AG08396 (cell line): ENCODE measurements at places on chromosomes 3 and 15.

DNA sequence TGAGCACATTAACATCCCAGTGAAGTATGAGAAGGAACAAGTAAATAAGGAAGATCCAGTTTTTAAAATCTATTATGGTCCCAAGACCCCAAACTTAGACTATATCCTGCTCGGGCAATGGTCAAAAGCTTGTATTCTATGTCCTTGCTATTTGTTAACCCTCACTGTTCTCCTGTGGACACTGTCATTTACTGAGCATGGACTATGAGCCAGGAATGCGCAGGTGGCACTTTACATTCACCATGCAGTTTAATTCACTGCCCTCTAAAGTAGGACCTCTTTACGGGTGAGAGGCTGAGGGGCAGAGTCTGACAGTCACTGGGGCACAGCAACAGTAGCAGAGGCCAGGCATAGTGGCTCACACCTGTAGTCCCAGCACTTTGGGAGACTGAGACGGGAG is 28.6 kb downstream of the SPATA12 start:
- DNase-seq: no peak

- no peak for DNase-seq
Measured at GRCh38 chr3:140421884-140422283, 256.0 kb upstream of the TRIM42 start.

GRCh38 chr3:100046986-100047385 is 67.3 kb downstream of the FILIP1L start:
- DNase-seq: no peak

GRCh38 chr15:92989470-92989869 is 89.3 kb downstream of the CHD2 start:
- DNase-seq: no peak

DNA sequence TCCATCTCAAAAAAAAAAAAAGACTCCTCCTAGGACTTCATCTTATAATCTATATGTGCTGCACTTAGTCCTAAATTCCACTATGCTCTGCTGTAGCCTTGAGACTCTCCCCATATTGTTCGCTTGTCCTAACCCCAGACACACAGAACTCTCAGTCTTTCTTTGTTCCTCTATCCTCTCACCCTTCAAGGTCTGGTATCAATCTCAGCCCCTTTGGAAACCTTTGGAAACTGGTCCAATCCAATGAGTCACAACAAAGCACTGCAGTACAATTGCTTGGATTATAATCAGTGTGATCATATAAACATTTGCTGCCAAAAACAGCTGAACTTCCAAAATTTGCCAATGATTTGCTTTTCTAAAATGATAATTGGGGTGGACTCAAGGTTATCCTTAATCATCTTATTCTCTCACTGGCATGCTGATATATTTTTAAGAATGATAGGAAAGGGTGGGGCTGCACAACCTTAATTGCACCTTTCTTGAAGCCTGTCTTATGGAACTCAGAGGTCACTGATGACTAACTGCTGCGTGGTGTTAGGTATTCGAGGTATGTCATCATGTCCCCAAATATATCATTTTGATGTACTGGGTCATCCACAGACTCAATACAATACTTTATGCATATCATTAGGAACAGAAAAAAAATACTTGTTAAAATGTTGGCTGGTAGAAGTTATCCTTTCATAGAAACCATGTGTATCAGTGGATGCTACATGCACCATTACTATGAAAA is 756.7 kb downstream of the NR2F2 start:
- no peak for DNase-seq

- no peak for DNase-seq
Measured at GRCh38 chr15:55257938-55258337, 31.7 kb downstream of the RAB27A start.

DNA sequence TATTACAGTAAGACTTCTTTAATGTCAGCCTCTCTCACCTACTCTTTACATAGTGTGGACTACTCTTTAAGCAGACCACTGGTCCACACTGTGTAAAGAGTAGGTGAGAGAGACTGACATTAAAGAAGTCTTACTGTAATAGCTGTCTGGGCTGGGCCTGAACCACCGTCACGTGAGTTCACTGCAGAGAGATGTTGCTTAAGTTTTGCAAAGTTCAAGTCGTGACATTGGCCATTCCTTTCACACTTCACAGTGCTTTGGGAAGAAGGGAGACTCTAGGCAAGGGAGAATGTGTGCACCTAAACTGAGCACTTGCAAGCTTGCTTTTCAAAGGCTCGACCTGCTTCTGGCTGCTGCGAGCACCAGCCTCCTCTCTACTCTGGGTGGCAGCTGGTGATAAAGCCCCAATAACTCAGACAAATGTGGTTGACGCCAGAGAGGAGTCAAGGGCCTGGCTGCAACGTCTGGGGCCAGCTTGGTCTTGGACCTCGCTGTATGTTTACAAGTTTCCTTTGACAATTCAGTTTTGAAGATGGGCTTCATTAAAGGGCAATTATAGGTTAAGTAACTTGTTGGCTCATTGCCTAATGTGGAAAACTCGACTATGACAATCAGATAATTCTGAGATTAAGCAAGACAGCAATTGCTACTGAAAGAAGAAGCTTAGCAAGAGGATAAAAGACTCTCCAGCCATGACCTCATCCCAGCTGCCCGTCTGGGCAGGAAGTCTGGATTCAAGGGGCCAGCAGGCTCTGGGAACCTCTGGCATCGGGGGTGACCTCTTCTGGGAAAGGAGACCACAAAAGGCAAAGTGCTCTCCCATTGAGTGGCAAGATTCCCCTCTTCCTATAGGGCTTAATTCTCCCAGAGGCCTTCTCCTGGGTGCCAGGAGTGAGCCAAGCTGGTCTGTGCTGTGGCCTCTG is 242.1 kb upstream of the TLE3 start:
- DNase-seq: no peak

DNA sequence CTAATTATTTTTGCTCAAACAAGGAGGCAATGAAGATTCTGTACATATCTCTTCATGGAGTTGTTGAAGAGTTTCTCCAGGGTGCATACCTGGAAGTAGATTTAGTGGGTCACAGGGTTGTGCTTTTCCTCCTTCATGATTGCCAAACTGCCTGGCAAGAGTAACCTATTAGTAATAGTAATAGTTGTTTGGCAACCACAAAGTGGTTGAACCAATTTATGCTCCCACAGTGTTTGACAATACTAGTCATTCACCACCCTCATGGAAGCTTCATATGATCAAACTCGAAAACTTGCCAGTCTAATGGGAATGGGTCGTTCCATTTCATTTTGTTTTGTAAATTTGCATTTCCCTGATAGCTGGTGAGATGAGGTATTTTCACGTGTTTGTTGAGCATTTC is 57.8 kb downstream of the TLE3 start:
- DNase-seq: no peak

GRCh38 chr3:186821429-186822387 is 15.4 kb upstream of the RFC4 start:
- DNase-seq: peak; percentile 71

- DNase-seq: no peak
Measured at GRCh38 chr3:105867712-105868430, 941 bp downstream of the CBLB start.

DNA sequence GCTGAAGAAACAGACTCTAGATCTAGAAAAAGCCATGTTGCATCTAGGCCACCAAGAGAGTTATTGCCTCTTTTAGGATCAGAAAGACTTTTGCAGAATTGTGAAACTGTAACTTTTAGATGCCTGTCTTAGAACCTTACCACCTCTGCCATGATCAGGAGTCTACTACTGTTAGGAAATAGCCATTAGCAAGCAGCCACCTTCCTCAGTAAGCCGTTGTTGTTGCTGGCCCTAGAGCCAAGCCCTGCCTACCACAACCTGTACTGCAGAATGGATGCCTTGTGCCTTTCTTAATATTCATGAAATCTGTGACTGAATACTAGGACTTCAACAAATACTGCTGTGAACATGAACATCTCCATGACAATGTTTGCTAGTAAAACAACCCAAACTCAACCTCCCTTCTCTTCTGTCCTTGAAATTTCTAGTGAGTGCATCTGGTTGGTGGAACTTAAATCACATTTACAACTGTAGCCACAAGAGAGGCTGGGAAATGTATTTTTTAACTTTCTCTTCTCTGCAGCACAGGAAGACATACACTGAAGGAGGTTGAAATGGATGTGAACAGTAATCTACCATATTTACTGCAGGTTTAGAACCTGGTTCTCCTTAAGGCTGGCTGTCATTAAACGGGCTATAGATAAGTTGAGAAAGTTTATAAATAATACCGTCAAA is 20.7 kb downstream of the RASA2 start:
- DNase-seq: no peak

- DNase-seq: no peak
Measured at GRCh38 chr3:54619531-54619930, 308.3 kb downstream of the LRTM1 start.

- DNase-seq: no peak
Measured at GRCh38 chr3:151895478-151896241, 22.2 kb downstream of the SUCNR1 start.

DNA sequence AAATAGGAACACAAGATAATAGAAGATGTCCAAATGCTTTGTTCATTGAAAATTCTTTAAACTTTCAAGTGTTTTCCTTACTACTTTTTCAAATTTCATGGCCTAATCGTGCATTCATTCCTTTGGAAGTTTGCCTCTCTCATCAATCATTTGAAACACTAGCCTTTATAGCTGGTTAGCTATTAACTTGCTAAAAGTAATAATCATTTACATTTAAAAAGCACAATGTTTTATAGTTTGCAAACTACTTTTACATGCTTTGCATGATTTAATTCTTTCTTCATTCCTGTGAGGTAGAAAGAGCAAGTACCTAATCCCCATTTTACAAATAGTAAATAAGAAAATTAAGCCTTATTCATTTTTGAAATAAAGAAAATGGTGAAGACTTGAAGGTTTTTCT is 137.4 kb upstream of the SLC7A14 start:
- DNase-seq: no peak

DNA sequence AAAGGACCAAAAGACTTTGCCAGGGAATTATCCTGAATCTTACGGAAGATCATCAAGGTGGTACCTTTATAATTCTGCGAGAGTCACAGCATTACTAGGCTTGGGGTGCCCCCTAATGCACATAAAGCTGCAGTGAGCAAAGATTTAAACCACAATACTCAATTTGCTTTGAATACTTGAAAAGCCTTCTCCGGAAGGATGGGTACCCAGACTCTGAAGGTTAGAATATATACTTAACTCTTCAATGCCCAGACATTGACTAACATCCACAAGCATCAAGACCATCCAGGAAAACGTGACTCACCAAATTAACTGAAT is 117.8 kb upstream of the KCNH8 start:
- no peak for DNase-seq

DNA sequence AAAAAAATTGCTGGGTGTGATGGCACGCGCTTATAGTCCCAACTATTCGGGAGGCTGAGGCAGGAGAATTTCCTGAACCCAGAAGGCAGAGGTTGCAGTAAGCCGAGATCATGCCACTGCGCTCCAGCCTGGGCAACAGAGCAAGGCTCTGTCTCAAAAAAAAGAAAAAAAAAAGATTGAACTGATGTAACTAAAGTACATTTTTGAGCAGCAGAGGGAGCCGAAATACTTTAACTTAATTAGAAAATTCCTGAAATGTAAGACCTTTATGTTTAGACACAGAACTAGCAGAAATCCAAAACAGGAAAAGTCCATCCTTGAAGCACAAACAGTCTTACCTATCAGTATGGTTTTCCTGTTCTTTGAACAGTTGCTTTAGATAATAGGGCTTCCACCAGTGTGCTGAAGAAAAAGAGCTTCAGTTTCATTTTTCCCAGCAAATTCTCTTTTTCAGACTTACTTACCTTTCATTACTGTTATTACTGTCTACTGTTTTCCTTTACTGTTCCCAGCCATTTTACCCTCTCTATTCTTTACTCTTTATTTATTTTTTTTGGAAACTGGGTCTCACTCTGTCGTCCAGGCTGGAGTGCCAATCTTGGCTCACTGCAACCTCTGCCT is 33.4 kb upstream of the ZNF609 start:
- no peak for DNase-seq

DNA sequence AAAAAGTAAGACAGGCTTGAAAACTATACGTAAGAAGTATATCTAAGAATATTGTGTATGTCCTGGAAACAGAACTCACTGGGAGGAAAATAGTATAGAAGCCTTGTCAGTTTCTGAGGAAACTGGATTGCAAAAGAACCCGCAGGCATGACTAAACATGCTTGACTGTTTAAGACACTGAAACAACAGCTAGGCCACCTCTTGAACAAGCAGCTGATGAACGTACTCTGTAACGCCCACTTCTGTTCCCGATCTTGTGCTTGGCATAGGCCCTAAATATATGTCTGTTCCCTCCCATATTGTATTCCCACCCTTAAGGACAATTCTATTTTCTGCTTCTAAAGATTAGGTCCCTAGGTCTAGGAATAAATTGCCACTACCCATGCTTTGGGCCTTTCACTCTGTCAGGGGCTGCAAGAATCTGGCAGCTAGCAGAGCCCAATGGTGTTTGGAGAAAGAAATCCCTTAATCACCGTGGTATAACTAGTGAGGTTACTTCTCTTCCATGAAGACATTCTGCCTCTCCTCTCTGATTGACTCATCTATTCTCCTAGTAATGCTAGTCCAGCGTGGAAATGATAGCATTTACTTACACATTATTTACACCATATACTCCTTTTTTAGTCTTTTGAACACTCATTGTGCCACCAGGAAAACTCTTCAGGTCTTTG is 46.2 kb downstream of the CD200 start:
- peak; percentile 16 for DNase-seq

- DNase-seq: no peak
Measured at GRCh38 chr15:73888224-73889041, 15.1 kb downstream of the TBC1D21 start.

DNA sequence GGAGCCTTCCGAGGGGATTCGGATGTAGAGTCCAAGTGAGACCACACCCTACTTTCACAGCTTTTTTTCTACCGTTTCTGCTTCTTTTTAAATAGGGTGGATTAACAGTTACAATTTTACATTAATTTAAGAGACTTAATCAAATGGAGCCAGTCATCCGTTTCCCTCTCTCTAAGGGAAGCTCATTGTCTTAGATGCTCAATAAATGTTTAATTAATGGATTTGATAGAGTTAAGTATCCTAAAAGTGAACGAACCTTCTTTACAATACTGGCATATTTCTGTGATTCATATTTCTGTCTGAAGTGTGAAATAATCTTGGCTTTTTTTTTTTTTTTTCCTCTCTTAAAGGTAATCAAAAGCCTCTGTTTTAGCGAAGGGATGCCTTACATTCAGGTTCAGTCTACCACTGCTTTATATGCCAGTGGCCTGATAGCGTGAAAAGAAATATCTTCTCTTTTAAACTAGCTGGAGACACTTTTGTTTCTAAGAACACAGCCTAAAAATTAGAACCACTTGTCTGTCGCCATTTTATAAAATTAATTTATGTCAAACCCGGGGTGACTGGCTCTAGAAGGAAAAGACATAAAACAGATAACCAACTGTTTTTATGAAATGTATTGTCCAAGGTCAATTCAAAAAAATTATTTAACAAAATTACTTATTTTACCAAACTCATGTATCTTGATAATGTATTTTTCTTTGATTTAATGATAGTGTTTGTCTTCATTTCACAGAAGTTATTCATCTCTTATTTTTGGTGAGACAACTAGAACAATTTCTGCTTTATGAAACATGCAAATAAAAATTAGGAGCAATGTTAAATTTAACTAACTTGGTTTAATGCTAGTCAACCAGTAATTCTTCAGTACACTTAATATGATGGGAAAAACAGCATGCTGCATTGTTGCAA is 2.5 kb upstream of the CTNNB1 start:
- no peak for DNase-seq

- DNase-seq: peak; percentile 40
Measured at GRCh38 chr3:113097960-113098447, 107.2 kb downstream of the GTPBP8 start.

- no peak for DNase-seq
Measured at GRCh38 chr15:66661432-66662096, 40.5 kb upstream of the SMAD6 start.

GRCh38 chr15:65400760-65401610 is 21.8 kb downstream of the IGDCC4 start:
- DNase-seq: peak; percentile 88

GRCh38 chr3:117600666-117601065 is 891.1 kb downstream of the TUSC7 start:
- no peak for DNase-seq
